ENCODE measurements at places on chromosomes 16 and 17.
A peak's percentile ranks its signal among the peaks of the same experiment; 100 is the strongest.

DNA sequence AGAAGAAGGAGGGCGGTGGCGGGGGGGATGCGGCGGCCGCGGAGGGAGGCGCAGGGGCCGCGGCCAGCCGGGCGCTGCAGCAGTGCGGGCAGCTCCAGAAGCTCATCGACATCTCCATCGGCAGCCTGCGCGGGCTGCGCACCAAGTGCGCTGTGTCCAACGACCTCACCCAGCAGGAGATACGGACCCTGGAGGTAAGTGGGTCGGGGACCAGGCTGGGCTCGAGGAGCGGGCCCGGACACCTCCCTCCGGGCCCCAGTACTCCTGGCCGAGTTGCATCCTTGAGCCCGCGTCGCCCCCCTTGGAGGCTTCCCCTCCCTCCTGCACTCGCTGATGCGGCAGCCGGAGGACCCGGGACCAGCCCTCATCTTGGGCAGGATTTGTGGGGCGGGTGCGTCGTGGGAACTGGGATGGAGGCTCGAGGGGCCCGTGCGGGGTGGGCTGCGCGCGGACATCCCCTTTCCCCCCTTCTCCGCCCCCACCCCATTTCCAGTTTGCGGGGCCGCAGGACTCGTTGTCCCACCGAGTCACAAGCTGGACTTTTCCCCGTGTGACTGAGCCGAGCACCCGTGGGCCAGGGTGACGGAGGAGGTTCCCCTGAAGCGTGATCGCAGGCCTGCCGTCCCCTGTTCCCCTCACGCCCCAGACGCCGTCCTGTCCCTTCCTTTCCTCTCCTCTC, 572 bp downstream of the KSR1 start:
- DNase-seq = peak; percentile 68

- peak; percentile 53 for DNase-seq
Measured at GRCh38 chr16:87028481-87029320, 288.5 kb downstream of the C16orf95 start.

GRCh38 chr17:3485481-3486068, 9.8 kb downstream of the ASPA start:
- DNase-seq = no peak

GRCh38 chr17:37060094-37060493, 111.3 kb downstream of the AATF start:
- no peak for DNase-seq

- DNase-seq = no peak
Measured at GRCh38 chr17:850086-850850, 68.1 kb downstream of the MRM3 start.

- no peak for DNase-seq
Measured at GRCh38 chr16:89179656-89180315, 8.2 kb downstream of the CDH15 start.

DNA sequence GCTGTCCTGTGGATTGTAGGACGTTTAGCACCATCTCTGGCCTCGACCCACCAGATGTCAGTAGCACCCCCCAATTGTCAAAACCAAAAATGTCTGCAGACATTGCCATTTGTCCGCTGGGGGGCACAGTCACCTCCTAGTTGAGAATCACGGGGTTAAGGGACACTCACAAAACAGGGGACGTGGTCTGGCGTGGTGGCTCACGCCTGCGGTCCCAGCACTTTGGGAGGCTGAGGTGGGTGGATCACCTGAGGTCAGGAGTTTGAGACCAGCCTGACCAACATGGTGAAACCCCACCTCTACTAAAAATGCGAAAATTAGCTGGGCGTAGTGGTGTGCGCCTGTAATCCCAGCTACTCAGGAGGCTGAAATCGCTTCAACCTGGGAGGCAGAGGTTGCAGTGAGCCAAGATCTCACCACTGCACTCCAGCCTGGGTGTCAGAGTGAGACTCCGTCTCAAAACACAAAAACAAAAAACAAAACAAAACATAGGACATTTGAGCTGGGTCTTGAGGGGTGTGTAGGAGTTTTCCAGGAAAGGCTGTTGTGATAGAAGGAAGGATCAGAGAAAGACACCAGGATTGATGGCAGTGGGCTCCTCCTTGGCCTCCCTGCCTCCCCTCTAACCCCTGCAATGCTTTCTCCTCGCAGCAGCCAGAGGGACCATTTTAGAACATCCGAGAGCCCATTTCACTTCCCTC, 171.8 kb upstream of the GSE1 start:
- no peak for DNase-seq

GRCh38 chr17:81419319-81419885, 24.1 kb downstream of the BAHCC1 start:
- peak; percentile 93 for DNase-seq

DNA sequence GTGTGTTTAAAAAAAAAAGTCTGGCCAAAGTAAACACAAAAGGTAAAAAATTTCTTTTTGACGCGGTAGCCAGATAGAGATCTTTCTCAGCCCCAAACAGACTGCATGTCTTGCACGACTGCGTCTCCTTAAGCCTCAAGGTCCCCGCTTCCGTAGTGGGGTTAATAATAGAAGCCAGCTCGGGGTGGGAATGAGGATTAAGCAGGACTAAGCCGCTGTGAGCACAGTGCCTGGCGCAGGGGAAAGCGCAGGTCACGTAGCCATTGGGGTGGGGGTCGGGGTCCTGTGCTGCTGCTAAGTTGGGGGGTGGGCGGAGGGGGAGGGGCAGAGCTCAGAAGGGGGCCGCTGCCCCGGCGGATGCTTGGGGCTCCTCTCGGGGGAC, 521 bp downstream of the GGA2 start:
- no peak for DNase-seq

GRCh38 chr17:83036193-83036592, 43.2 kb upstream of the METRNL start:
- peak; percentile 40 for DNase-seq

GRCh38 chr17:33396818-33397217, 103.7 kb upstream of the ASIC2 start:
- no peak for DNase-seq

GRCh38 chr16:8182761-8183160, 407.6 kb downstream of the TMEM114 start:
- DNase-seq = no peak

- no peak for DNase-seq
Measured at GRCh38 chr17:65389426-65389825, 172.0 kb downstream of the AXIN2 start.

DNA sequence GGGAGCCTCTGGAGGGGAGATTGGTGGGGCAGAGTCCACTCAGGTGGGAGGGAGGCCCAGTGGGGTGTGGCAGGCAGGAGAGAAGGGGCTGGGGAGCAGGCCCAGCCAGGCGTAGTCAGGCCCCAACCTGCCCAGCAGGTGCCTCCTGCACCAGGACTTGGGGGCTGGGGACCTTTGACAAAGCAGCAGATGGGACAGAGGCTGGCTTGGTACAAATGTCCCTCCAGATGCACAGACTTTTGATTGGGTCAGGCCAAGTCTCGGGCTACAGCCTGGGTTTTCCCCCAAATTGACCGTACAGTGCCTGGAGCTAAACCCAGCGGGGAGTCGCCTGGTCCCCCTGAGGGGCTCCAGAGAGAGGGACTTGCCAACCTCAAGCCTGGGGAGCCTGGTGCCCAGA, 411 bp downstream of the GGT6 start:
- DNase-seq = peak; percentile 62

- DNase-seq = no peak
Measured at GRCh38 chr17:56887552-56888467, 26.0 kb downstream of the TRIM25 start.

DNA sequence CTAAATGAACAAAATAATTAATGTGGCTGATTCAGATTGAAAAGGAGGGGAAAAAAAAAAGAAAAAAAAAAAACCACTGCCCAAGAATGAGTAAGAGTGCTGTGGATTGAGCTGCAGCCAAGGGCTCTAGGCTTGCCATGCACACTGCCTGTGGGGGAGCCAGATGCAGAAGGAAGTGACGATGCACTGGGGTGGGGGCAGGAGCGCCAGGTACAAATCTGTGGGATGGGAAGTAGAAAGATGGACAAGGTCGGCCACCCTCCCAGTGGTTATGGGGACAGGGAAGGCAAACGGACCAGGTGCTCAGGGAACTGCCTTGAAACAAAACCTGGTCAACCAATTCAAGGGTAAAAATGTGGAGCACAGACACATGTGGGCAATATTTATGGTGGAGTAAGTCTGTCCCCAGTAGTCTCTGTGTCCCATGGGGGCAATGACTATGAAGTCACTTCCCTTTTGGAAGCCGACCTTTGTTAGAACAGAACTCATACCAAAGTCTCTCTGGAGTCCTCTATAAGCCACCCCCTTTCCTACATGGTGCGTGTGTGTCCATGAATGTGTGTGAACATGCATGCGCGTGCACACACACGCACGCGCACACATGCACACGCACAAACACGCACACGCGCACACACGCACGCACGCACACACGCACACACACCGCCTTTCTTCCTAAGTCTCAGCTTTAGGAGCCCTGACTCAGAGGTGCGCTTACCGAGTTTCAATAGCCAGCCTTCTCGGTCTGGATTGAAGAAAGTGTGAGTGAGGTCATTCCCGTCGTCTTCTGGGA, 84.3 kb downstream of the CYTH1 start:
- no peak for DNase-seq

DNA sequence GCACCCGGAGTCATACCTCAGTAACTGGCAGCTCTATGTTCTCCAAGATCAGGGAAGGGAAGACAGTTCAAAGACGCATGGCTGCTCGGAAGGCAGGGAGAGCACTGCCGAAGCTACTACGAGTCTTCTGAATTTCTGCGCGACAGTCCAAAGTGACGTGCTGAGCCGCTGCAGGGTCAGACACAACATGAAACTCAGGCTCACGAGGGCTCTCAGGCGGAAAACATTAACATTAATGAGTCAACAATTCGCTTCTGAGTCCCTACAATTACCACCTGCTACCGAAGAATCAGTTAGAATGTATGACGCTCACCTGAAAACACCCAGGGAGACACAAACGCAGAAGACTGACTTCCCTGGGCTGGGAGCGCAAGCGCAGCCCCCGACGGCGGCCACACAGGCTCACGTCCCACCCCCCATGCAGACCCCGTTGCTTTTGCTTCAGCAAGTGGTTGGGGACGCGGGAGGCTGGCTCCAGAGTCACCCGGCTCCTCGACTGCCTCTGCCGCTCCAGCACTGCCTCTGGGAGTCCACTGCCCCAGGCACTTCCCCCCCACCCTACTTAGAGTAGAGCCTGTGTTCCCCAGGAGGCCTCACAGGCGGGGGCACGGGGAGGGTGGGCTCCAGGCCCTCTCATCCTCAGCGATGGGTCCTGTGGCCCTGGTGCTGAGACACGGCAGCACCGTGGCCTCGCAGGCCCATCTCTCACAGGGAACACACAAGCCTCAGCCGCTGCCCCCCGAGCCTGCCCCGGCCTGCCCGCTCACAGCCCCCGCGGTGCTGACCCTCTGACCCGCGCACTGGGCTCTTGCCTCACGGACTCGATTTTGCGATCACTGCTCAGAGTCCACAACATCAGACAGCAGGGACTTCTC, 38.9 kb downstream of the LMF1 start:
- DNase-seq = no peak

- DNase-seq = no peak
Measured at GRCh38 chr17:11780621-11781020, 182.4 kb downstream of the DNAH9 start.

DNA sequence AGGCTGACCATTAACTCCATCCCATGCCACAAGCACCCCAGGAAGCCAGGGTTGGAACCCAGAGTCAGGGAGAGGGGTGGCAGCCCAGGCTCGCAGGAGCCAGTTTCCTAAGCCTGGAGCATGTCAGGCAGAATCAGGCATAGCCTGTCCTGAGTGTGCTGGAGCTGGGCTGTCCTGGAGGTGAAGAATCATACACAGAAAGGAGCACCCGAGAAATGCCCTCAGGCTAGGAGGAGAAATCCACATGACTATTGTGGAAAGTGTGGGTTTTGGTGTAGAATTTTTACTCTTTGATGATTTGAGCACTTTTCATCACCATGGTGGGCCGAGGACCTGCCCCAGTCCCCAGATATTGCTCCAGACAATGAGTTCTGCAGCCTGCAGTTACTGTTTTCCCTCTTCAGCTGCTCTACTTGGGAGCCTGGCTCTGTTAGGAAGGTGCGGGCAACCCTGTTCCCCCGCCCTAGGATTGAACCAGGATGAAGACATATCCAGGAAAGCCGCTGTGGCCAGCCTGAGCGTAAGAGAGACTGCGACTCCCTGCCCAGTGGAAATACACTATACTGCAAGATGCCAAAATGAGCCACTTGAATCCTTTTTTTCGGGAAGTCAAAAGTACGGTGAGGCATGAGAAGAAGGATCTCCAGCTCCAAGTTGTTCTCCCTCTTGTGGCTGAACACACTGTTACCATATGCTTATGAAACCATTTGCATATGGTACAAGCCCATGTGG, 29.0 kb upstream of the HEATR6 start:
- no peak for DNase-seq

DNA sequence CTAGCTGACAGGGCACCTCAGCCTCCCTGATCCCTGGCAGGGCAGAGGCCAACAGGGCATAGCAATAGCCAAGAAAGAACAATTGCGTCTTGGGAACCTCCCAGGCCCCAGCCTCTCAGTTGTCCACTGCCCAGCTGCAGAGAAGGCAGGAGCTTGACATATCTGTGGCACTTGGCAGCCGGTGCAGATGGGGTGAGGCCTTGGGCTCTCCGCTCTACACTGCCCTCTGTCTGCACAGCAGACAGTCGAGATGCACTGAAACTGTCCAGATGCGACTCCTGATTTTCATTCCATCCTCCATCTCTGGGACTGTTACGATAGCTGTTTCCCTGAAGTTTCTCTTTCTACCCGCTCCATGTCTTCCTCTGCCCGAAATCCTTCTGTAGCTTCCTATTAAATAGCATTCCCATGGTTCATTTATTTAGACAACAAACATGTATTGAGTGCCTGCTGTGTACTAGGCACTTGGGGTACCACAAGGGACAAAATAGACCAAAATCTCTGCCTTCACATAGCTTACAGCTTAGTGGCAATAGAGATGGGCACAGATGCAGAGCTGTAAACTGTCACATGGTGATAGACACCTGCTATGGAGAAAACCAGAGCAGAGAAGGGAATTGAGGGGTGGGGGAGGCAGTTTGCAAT, 3.3 kb downstream of the POLR3E start:
- no peak for DNase-seq

GRCh38 chr16:15482068-15482747, 47.8 kb downstream of the BMERB1 start:
- no peak for DNase-seq

GRCh38 chr17:41490000-41490990, 585 bp upstream of the KRT36 start:
- DNase-seq = no peak

GRCh38 chr17:50871898-50872297, 5.7 kb upstream of the TOB1 start:
- no peak for DNase-seq

Data from upper lobe of right lung (tissue), 1 donor.